GM23338 (cell line): ENCODE measurements at places on chromosomes 6 and 20. TPM values are rescaled to one million over a fixed set of nuclear protein-coding genes. Genes with fewer than 3 reads are reported as not detected.

RAD21L1 gene
- 0.10 TPM in 1 of 2 replicates, not detected in the other for total RNA-seq

SCAF8 gene
- 37.9 and 40.8 TPM in 2 replicates for total RNA-seq

ZNFX1 gene
- total RNA-seq: 11.1 and 12.1 TPM in 2 replicates

CALHM6 gene
- 0.27 and 1.6 TPM in 2 replicates for total RNA-seq

FITM2 gene
- total RNA-seq: 1.6 and 3.5 TPM in 2 replicates

FAM184A gene
- 8.3 and 18.6 TPM in 2 replicates for total RNA-seq

TMEM14C gene
- total RNA-seq: 123 and 131 TPM in 2 replicates

GRCh38 chr6:117371492-117371891 is 54.2 kb downstream of the ROS1 start:
- H3K4me3 ChIP-seq: no peak overlapping the region
- no peaks in the 10 kb centered on the region; the same call in 1 of the 2 replicates for H3K4me1 ChIP-seq
- H3K27ac ChIP-seq: no peak overlapping the region

DNA sequence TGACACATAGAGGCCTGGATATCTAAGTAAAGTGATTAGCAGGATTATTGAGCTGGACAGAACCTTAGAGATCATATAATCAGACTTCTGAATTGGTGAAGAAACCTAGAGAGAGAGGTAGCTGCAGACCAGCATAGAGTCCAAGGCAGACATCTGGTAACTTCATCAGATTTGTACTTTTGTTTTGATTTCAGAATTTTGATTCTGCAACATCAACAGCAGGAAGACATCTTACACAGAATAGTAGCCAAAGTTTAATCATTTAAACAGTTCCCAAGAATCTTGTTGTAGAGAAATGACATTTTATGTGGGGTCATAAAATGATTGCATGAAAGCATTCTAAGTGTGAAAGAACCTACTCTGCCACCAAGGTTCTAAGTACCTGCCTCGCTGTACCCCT is 39.4 kb downstream of the RPRD1B start:
- no peaks in the 10 kb centered on the region for H3K27me3 ChIP-seq
- peaks cover 6% of the 10 kb centered on the region for H3K36me3 ChIP-seq
- no peak overlapping the region; the same call in 1 of the 2 replicates for H3K27ac ChIP-seq
- no peaks in the 10 kb centered on the region for H3K4me1 ChIP-seq
- no peak overlapping the region for H3K4me3 ChIP-seq

DNA sequence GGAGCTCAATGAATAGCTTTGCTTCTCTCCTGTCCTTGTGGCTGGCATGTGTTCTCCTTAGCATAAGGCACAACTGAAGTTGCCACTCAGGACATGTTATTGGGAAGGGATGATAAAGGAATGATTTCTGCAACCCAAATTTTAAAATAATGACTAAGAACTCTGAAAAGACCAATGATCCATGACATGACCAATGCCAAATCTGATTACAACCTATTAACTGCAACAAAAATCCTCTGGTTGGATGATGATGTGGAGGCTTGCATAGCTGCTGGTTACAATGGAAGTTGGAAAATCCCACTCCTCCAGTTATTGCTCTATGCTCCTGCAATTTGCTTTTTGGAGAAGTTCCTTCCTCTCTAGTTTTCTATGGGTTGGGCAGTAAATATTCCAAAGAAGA is 63.4 kb upstream of the FBXL4 start:
- DNase-seq: no peak
- H3K4me1 ChIP-seq: no peaks in the 10 kb centered on the region
- no peaks in the 10 kb centered on the region for H3K27me3 ChIP-seq
- no peak overlapping the region for H3K4me3 ChIP-seq
- H3K36me3 ChIP-seq: no peaks in the 10 kb centered on the region

DNA sequence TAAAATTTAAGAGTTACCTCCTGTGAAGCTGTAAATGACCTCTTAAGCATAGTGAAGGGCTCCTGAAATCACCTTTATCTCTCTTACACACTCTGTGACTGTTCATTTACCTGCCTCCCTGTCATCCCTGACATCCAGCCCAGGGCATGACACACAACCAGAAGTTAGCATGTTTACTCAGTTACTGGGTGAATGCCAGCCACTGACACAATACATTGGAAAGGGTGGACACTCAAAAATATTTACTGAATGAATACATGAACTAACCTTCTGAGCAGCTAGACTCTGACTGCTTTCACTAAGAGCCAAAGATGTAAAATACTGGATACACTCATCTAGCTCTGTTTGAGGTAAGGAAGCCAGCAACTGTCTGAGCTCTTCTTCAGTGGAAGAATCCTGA is 25.3 kb downstream of the SERAC1 start:
- H3K27ac ChIP-seq: no peak overlapping the region
- no peaks in the 10 kb centered on the region for H3K27me3 ChIP-seq
- no peak for DNase-seq

- no peaks in the 10 kb centered on the region for H3K36me3 ChIP-seq
- no peak for DNase-seq
- H3K27me3 ChIP-seq: no peaks in the 10 kb centered on the region
- no peak overlapping the region for H3K4me3 ChIP-seq
- H3K27ac ChIP-seq: no peak overlapping the region
Measured at GRCh38 chr20:11112832-11113231, 439.0 kb upstream of the JAG1 start.

GRCh38 chr6:119012521-119012920 is 65.9 kb downstream of the FAM184A start:
- H3K4me3 ChIP-seq: no peak overlapping the region
- no peak overlapping the region for H3K27ac ChIP-seq
- 0 out of 2 replicates have a peak, but pooled peaks cover 4% of the 10 kb centered on the region for H3K36me3 ChIP-seq

DNA sequence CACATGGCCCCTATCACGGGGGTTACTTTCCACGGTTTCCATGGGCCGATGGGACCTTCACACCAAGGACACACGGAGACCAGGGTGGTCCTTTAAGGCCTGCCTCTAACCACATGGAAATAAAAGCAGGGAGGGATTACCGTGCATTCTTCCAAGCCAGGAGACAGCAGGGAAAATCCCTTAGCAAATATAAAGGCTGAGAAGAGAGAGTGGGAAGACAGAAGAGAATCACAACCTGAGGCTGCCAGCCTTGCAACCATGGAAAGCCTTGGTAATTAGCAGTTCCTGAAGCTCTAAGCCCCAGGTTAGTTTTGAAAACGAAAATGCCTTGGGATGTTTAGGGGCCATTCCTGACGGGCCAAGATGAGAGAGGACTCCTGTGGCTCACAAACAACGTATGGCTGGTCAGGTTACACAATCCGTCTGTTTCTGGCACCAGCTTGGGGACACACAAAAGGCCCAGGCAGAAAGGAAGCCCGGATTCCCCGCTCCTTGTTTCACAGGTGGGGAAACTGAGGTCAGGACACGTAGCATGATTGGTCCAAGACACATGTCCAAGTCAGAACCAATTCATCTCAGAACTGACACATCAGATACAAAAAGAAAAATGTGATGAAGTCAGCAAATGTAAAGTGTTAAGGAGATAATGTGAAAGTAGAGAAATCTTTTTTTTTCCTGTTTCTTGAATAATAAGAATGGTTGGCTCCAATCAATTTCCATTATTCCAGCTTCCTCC is 2.8 kb downstream of the PREX1 start:
- H3K27ac ChIP-seq: no peak overlapping the region
- H3K4me1 ChIP-seq: peaks cover 24% of the 10 kb centered on the region
- peaks cover 58% of the 10 kb centered on the region for H3K27me3 ChIP-seq
- no peaks in the 10 kb centered on the region for H3K36me3 ChIP-seq

GRCh38 chr6:116866281-116866871 is 10.7 kb upstream of the RFX6 start:
- peaks cover 10% of the 10 kb centered on the region for H3K4me1 ChIP-seq
- no peak overlapping the region for H3K27ac ChIP-seq
- no peaks in the 10 kb centered on the region for H3K27me3 ChIP-seq
- H3K36me3 ChIP-seq: no peaks in the 10 kb centered on the region

GRCh38 chr6:88220493-88220892 is 54.3 kb upstream of the CNR1 start:
- H3K27ac ChIP-seq: no peak overlapping the region
- peak; percentile 60 for DNase-seq
- no peaks in the 10 kb centered on the region for H3K36me3 ChIP-seq
- no peak overlapping the region for H3K4me3 ChIP-seq

DNA sequence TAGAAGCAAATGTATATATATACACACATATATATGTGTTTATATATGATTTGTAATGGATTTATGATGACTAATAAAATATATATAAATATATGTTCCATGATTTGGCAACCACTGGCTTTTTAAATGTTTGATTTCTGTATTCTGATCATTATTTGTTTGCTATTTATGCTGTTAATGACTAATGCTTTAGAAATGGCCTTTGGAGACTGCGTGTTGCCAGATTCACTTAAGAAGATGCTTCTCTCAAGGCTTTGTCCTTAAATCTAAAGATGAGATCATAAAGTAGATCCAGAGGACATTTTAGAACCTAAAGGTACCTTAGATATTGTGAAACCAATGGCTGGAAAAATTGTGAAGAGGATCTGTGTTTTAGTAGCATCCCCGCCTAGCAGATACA is 116.0 kb upstream of the SUPT3H start:
- no peaks in the 10 kb centered on the region for H3K36me3 ChIP-seq
- no peak for DNase-seq
- no peak overlapping the region for H3K4me3 ChIP-seq
- H3K27me3 ChIP-seq: no peaks in the 10 kb centered on the region

DNA sequence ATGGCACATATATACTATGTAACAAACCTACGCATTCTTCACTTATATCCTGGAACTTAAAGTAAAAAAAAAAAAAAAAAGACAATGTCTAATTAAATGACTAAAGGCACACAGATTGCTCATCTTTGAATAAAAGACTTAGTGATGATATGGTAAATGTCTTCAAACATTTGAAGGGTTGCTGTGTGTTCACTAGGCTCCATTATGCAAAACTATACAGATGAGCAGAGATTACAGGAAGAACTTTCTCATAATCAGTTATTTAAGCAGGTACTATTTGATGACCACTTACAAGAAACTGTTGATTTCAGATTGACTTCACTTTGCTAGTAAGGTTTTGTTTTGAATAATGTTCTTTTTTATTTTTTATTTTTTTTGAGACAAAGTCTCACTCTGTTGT is 34.4 kb downstream of the DNAH8 start:
- H3K27me3 ChIP-seq: no peaks in the 10 kb centered on the region; the same call in 1 of the 2 replicates
- H3K36me3 ChIP-seq: no peaks in the 10 kb centered on the region
- H3K4me1 ChIP-seq: no peaks in the 10 kb centered on the region
- no peak overlapping the region for H3K4me3 ChIP-seq
- H3K27ac ChIP-seq: no peak overlapping the region

- no peak overlapping the region for H3K27ac ChIP-seq
- H3K4me1 ChIP-seq: peaks cover 15% of the 10 kb centered on the region
- H3K4me3 ChIP-seq: no peak overlapping the region
- DNase-seq: peak; percentile 11
- H3K27me3 ChIP-seq: no peaks in the 10 kb centered on the region
- H3K36me3 ChIP-seq: no peaks in the 10 kb centered on the region
Measured at GRCh38 chr6:52135217-52135616, 47.8 kb upstream of the PKHD1 start.

- no peak overlapping the region for H3K4me3 ChIP-seq
- no peaks in the 10 kb centered on the region for H3K27me3 ChIP-seq
- DNase-seq: no peak
- H3K4me1 ChIP-seq: no peaks in the 10 kb centered on the region
Measured at GRCh38 chr20:57410924-57411323, 19.7 kb downstream of the RBM38 start.

GRCh38 chr6:131868836-131869235 is 61.0 kb downstream of the ENPP1 start:
- H3K27ac ChIP-seq: no peak overlapping the region
- H3K4me3 ChIP-seq: no peak overlapping the region
- DNase-seq: no peak
- H3K27me3 ChIP-seq: no peaks in the 10 kb centered on the region

DNA sequence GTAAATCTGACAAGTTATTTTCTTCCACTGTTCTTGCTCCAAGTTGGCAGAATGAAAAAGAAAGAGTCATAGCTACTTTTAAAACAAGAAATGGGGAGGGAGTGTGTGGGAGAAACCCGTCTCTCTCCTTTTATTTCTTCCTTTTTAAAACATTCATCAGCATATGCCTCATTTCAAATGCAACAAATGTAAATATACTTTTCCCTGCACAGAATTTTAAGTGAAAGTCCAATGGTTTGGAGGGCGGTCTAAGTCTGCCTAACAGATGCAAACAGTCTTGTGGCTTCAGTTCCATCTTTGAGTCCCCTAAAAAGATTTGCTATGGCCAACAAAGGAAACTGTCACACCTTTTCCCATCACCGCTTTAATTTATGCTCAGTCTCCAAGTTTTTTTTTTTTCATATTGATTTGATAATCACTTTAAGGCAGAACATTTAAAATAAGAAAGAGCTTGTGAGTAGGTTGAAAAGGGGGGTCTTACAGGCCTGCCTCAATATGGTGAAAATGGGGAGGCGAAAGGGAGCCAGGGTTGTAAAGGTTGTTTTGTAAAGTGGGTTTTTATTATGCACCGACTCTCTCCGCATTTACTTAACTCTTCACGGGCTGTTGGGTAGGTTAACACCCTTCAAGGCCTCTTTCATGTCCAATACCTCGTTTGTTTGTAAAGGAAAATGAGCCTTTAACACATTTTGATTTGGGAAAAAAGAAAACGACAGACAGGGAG is 4.6 kb downstream of the TFAP2D start:
- peaks cover 84% of the 10 kb centered on the region for H3K4me1 ChIP-seq
- peaks cover 100% of the 10 kb centered on the region for H3K27me3 ChIP-seq
- no peaks in the 10 kb centered on the region for H3K36me3 ChIP-seq
- H3K27ac ChIP-seq: no peak overlapping the region
- no peak overlapping the region for H3K4me3 ChIP-seq

DNA sequence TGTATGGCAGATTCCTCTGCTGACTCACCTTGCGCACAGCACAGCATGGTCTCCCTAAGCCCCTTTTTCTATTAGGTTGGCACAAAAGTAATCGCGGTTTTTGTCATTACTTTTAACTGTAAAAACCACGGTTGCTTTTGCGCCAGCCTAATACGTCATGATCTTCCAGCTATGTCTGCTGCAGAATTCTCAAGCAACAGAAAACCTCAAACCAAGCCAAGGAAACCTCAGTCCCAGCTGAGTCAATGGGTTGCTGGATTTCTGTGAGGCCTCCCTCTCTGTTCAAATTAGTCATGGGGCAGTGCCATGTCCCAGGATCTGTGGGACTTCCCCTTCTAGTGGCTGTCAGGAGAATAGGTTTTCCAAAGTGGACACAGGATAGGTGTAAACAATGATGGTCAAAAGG is 15.7 kb upstream of the ENPP1 start:
- no peaks in the 10 kb centered on the region for H3K27me3 ChIP-seq
- H3K36me3 ChIP-seq: no peaks in the 10 kb centered on the region
- H3K27ac ChIP-seq: no peak overlapping the region
- H3K4me3 ChIP-seq: no peak overlapping the region
- H3K4me1 ChIP-seq: peaks cover 16% of the 10 kb centered on the region; the same call in 1 of the 2 replicates

DNA sequence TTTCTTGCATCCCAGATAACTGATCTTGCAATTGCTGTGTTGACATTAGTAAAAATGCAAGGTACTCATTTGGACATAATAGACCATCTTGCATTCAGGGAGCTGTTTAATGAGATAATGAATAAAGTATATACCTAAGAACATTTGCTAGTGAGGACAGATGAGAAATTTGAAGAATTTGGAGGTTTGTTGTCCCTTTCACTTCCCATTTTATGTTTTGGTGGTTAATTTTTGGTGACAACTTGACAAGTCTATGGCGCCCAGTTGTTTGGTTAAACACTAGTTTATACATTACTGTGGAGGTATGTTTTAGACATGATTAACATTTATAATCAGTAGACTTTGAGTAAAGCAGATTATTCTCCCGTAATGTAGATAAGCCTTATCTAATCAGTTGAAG is 300.2 kb upstream of the SYNCRIP start:
- no peak overlapping the region for H3K4me3 ChIP-seq
- H3K36me3 ChIP-seq: no peaks in the 10 kb centered on the region
- no peaks in the 10 kb centered on the region for H3K4me1 ChIP-seq
- no peaks in the 10 kb centered on the region for H3K27me3 ChIP-seq

- H3K36me3 ChIP-seq: no peaks in the 10 kb centered on the region
- H3K4me1 ChIP-seq: no peaks in the 10 kb centered on the region
- H3K4me3 ChIP-seq: no peak overlapping the region
Measured at GRCh38 chr20:46108435-46108841, 9.7 kb upstream of the CD40 start.

- no peaks in the 10 kb centered on the region for H3K4me1 ChIP-seq
- H3K27ac ChIP-seq: no peak overlapping the region
- H3K4me3 ChIP-seq: no peak overlapping the region
Measured at GRCh38 chr20:41218466-41218865, 81.1 kb downstream of the PLCG1 start.
